ENCODE measurements at places on chromosomes 13 and 19.
A peak's percentile ranks its signal among the peaks of the same experiment; 100 is the strongest.

DNA sequence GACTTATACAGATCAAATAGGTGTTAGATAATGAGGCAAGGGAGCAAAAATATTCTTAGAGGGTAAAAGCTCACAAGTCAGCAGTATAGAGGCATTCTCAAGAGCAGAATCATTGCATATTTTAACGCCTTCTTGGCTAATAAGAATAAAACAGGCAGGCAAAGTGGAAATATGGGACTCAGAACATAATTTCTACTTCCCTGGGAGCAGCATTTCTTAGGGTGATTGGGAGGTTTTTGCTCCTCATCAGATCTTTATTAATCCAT lies 39.6 kb downstream of the LHFPL6 start:
- DNase-seq = no peak

- DNase-seq = no peak
These were observed 8.7 kb upstream of the CHST8 start for GRCh38 chr19:33612928-33613619.

GRCh38 chr13:24745861-24746617 lies 17.9 kb upstream of the RNF17 start:
- DNase-seq = no peak

DNA sequence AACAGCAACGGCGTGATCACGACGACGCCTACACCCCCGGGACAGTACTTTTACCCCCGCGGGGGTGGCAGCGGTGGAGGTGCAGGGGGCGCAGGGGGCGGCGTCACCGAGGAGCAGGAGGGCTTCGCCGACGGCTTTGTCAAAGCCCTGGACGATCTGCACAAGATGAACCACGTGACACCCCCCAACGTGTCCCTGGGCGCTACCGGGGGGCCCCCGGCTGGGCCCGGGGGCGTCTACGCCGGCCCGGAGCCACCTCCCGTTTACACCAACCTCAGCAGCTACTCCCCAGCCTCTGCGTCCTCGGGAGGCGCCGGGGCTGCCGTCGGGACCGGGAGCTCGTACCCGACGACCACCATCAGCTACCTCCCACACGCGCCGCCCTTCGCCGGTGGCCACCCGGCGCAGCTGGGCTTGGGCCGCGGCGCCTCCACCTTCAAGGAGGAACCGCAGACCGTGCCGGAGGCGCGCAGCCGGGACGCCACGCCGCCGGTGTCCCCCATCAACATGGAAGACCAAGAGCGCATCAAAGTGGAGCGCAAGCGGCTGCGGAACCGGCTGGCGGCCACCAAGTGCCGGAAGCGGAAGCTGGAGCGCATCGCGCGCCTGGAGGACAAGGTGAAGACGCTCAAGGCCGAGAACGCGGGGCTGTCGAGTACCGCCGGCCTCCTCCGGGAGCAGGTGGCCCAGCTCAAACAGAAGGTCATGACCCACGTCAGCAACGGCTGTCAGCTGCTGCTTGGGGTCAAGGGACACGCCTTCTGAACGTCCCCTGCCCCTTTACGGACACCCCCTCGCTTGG lies 966 bp downstream of the JUNB start:
- no peak for DNase-seq

GRCh38 chr19:39100500-39101166 lies 16.5 kb downstream of the ACP7 start:
- DNase-seq = no peak

DNA sequence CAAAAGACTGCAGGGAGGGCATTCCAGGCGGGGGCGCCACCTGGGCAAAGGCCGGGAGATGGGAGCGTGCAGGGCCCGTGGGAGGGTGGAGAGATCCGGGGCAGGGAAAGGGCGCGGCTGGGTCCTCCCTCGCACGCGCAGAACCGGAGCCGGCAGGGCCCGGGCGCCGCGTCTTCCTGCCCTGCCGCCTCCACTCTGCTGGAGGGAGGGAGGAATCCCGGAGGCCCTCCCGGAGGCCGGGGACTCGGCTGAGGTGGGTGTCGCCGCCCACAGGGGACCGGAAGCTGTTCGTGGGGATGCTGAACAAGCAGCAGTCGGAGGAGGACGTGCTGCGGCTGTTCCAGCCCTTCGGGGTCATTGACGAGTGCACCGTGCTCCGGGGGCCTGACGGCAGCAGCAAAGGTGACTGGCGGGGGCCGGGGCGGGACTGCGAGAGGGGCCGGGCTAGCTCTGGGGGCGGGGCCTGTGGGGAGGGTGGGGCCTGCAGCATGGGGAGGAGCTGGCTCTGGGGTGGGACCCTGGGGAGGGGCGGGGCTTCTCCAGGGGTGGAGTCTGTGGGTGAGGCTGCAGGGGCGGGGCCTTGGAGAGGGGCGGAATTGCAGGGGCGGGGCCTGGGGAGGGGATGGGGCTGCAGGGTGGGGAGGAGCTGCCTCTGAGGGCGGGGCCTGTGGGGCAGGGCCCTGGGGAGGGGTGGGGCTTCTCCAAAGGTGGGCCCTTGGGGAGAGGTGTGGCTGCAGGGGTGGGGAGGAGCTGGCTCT lies 51.3 kb downstream of the CELF5 start:
- no peak for DNase-seq

- no peak for DNase-seq
These were observed 87.7 kb downstream of the SGCG start for GRCh38 chr13:23268441-23268840.

DNA sequence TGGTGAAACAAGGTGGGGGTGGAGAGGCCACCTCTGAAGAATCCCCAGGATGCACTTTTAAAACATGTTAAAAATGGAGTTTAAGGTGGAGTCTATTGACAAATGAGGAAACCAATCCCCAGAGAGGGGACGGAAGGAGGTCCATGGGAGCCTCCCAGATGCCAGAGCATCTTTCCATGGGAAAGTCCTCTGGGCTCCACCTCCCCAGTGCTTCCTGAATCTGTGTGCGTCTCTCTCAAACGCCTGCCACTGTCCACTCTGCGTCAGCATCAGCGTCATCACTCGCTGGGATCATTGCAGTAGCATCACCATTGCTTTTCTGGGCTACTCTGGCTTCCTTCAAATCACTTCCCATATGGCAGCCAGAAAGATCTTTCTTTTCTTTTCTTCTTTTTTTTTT lies 6.2 kb downstream of the GPR4 start:
- DNase-seq = no peak

- DNase-seq = no peak
These were observed 36.4 kb upstream of the NANOS3 start for GRCh38 chr19:13840305-13841085.

DNA sequence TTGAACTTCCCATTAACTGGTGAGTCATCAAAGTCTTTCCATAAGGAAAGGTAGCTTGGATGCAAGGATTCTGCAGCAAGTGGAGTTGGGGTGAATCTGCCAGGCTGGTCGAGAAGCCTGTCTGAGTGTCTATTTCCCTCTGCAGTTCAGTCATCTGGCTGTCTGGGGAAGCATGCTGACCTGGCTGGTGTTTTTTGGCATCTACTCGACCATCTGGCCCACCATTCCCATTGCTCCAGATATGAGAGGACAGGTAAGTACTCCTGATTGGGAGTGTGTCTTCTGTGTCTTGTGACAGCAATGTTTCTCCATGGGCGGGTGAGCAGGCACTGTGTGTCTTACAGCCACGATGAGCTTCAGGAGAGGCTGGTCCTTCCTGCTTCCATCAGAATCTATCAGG lies 189.7 kb downstream of the SHISA2 start:
- no peak for DNase-seq

- peak; percentile 66 for DNase-seq
These were observed 75.4 kb downstream of the PEG3 start for GRCh38 chr19:56765137-56765536.

GRCh38 chr13:98954313-98954712 lies 23.6 kb downstream of the DOCK9 start:
- DNase-seq = no peak

- DNase-seq = no peak
These were observed 257.8 kb downstream of the FOXO1 start for GRCh38 chr13:40408602-40409001.
